Naive B cell (primary cell): ENCODE measurements at places on chromosomes 13 and 19.

DNA sequence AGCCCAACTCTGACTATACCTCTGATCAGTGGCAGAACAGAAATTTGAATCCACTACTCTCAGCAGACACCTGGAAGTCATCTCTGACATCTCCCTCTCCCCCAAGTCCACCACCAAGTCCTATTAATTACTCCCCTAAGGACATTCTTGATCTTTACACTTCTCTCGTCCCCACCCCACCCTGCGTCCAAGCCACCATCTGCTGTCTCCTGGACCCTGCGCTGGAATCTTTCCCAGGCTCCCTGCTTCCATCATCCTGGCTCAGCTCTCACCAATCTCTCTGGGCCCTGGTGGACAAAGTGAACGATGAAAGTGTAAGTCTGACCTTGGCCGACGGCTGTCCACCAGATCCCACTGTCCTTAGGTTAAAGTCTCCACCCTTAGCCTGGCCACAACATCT, 145.6 kb upstream of the GJB6 start:
- no peaks in the 10 kb centered on the region for H3K27me3 ChIP-seq
- H3K36me3 ChIP-seq = no peaks in the 10 kb centered on the region

DNA sequence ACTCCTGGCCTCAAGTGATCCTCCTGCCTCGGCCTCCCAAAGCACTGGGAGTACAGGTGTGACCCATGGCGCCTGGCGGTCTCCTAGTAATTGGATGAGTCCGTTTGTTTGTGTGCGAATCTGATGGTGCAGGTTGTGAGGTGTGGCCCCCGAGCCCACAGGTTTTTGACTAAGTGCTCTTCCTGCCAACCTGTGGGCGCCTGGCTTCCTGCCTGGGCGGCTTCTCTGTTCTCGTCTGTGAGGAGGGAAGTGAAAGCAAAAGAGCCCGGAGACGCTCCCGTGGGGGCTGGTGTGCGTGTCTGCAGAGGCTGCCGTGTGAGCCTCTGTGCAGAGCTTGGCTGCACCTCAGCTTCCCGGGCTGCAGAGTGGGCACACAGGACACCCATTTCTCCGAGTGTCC, 10.0 kb downstream of the ARHGAP45 start:
- H3K4me3 ChIP-seq = peak overlapping the region; percentile 90
- H3K27me3 ChIP-seq = no peaks in the 10 kb centered on the region
- peak; percentile 94 for DNase-seq
- H3K27ac ChIP-seq = peak overlapping the region; percentile 90
- H3K36me3 ChIP-seq = peaks cover 5% of the 10 kb centered on the region

DNA sequence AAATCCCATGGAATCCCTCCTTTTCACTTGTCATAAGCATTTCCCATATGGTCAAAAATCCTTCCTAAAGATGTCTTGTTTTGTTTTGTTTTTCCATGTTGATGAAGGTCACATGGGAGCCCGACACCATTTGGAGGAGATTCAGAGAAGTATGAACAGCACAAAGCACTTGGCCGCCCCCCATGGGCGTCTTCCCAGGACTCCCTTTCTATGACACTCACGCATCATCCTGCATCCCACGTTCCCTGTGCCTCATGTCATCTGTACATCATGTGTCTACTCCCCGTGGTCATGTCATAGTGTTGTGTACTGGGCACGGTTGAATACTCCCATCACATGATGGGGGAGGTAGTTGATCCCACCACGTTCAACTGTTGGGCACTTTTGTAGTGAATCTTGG, 2.0 kb downstream of the ZSCAN1 start:
- no peak overlapping the region for H3K4me3 ChIP-seq
- peaks cover 33% of the 10 kb centered on the region for H3K36me3 ChIP-seq
- H3K27ac ChIP-seq = no peak overlapping the region
- peaks cover 9% of the 10 kb centered on the region for H3K4me1 ChIP-seq
- DNase-seq = no peak
- H3K27me3 ChIP-seq = peaks cover 21% of the 10 kb centered on the region

DNA sequence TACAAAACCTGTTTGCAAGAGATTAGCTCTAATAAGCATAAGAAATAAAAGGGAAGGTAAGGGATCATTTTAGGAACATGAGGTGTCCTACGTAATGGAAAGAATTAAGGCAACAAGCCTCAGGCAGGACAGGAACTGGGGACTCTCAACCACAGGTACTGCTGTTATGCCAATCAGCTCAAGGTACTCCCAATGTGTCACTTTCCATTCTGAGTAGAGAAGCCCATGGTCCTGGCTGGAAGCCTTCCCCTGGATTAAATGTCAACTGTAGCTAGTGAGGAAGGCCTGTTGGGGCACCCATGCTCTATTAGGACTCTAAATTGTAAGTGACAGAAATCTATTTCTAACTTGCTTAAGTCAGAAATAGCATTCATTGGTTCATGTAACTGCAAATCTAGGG, 134.6 kb downstream of the DPF1 start:
- no peaks in the 10 kb centered on the region for H3K4me1 ChIP-seq
- H3K36me3 ChIP-seq = peaks cover 13% of the 10 kb centered on the region
- no peak overlapping the region for H3K4me3 ChIP-seq
- no peak for DNase-seq
- no peaks in the 10 kb centered on the region for H3K27me3 ChIP-seq

DNA sequence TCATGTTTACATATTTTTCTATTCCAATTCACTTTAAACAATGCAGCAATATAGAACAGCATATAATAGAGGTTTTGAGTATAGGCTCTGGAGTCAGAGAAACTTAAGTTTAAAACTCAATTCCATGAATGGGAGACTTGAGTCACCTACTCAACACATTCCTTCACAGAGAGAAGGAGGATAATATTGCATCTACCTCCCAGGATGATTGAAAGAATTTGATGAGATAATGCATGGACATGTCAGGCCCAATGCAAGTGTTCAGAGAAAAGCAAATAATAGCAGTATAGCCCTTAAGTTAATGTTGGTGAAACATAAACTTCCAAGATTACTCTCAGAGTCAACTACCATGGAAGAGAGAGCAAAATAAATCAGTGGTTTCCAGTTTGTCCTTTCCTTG, 170.2 kb downstream of the DCLK1 start:
- no peak for DNase-seq
- H3K27ac ChIP-seq = no peak overlapping the region
- H3K27me3 ChIP-seq = no peaks in the 10 kb centered on the region
- no peaks in the 10 kb centered on the region for H3K4me1 ChIP-seq

DNA sequence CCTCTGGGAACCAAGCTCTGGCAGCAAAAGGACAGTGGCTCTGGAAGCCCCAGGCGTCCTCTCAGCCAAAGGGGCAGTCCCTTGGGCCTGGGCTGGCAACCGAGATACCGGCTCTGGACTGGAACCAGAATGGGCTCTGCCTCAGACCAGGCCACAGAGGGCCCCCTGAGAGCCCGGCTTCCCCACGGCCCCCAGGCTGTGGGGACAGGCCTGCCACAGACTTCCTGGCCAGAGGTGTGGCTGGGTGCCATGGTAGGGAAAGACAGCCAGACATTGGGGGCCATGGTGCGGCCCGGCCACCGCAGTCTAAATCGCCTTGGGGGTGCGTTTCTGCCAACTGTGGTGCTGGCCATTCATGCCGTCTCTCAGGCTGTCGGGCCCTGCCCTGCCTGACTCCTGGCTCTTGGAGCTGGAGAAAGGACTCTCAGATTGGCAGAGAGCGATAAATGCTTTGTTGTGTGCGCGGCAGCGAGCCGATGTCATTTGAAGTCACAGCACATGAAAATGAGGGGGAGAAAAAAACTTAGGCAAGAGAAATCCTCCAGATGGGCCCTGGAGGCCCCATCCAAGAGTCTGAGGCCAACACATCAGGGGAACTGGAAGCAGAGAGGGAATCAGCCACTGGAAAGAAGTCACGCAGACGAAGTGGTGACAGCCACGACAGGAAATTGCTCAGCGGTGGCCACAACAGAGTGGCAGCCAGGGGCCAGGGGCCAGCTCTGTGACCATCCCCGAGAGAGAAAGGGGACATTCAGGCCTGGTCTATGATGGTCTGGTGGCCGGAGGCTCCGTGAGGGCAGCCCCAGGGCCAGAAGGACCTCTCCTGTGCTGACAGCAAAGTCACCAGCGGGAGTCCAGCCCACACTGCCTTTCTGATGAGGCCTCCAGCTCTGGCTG, 26.5 kb downstream of the SH3GL1 start:
- H3K27me3 ChIP-seq = no peaks in the 10 kb centered on the region
- H3K36me3 ChIP-seq = no peaks in the 10 kb centered on the region
- H3K27ac ChIP-seq = peak overlapping the region; percentile 84
- DNase-seq = no peak

- H3K36me3 ChIP-seq = no peaks in the 10 kb centered on the region
- no peaks in the 10 kb centered on the region for H3K4me1 ChIP-seq
- DNase-seq = no peak
Measured at GRCh38 chr13:78841358-78841963, 182.5 kb upstream of the OBI1 start.

DNA sequence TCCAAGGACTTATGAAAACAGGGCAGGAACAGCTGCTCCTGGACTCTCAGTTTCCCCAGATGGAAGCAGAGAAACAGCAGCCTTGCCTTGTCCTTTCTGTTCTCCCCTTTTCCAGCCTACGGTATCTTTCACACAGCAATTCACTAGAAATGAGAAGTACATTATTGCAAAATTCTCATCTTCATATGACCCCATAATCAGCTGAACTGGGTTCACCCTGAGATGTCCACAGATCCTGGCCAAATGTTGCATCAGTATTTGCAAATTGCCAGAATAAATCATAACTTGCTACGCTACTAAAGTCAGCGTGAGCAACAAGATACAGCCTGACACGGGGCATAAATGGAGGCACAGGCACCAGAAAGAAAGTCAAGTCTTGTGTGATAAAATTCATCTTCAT, 16.1 kb downstream of the VSTM1 start:
- H3K27ac ChIP-seq = no peak overlapping the region
- no peaks in the 10 kb centered on the region for H3K4me1 ChIP-seq
- H3K36me3 ChIP-seq = no peaks in the 10 kb centered on the region
- peaks cover 24% of the 10 kb centered on the region for H3K27me3 ChIP-seq
- no peak for DNase-seq

GRCh38 chr19:56837492-56838023, 3.0 kb downstream of the PEG3 start:
- peaks cover 20% of the 10 kb centered on the region for H3K4me1 ChIP-seq
- no peak for DNase-seq
- H3K4me3 ChIP-seq = no peak overlapping the region
- H3K36me3 ChIP-seq = peaks cover 30% of the 10 kb centered on the region
- no peak overlapping the region for H3K27ac ChIP-seq

- no peaks in the 10 kb centered on the region for H3K36me3 ChIP-seq
- no peaks in the 10 kb centered on the region for H3K27me3 ChIP-seq
- no peak overlapping the region for H3K27ac ChIP-seq
- no peak for DNase-seq
- no peak overlapping the region for H3K4me3 ChIP-seq
Measured at GRCh38 chr19:4678881-4679790, 9.0 kb upstream of the MYDGF start.

- DNase-seq = no peak
- H3K27me3 ChIP-seq = no peaks in the 10 kb centered on the region
- no peaks in the 10 kb centered on the region for H3K4me1 ChIP-seq
- H3K36me3 ChIP-seq = no peaks in the 10 kb centered on the region
Measured at GRCh38 chr13:85650613-85651012, 148.6 kb downstream of the SLITRK6 start.

GRCh38 chr13:33913829-33914228, 95.9 kb downstream of the RFC3 start:
- no peaks in the 10 kb centered on the region for H3K27me3 ChIP-seq
- H3K27ac ChIP-seq = no peak overlapping the region
- no peaks in the 10 kb centered on the region for H3K4me1 ChIP-seq
- H3K36me3 ChIP-seq = no peaks in the 10 kb centered on the region
- DNase-seq = no peak

DNA sequence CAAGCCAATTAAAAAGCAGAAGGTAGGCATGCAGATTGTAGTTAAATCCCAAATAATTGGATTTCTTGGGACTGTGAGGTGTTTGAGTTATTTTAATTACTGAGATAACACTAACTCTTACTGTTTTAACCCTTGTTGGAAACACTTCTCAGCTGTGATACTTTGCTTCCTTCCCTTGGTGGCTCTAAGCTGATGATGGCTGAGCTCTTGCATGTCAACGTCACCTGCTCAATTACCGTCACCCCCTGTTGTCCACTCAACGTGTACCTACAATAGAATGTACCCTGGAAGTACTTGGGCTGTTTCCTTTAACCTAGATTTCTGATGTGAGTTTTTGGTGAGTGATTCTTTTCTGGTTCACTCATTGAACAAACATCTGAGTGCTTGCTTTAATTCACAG, 303.4 kb downstream of the SLC7A1 start:
- no peaks in the 10 kb centered on the region for H3K4me1 ChIP-seq
- H3K36me3 ChIP-seq = no peaks in the 10 kb centered on the region
- no peak overlapping the region for H3K4me3 ChIP-seq
- DNase-seq = no peak
- peaks cover 22% of the 10 kb centered on the region for H3K27me3 ChIP-seq
